ENCODE measurements at places on chromosomes 4 and X.

- DNase-seq, result no peak
Observed at GRCh38 chr4:140427919-140428471, 547 bp upstream of the CLGN start.

GRCh38 chrX:70171624-70172023 lies 5.7 kb upstream of the DGAT2L6 start:
- no peak for DNase-seq

GRCh38 chr4:73704314-73705055 lies 35.9 kb upstream of the CXCL8 start:
- no peak for DNase-seq

GRCh38 chr4:79650794-79651431 lies 242.9 kb upstream of the GK2 start:
- no peak for DNase-seq

DNA sequence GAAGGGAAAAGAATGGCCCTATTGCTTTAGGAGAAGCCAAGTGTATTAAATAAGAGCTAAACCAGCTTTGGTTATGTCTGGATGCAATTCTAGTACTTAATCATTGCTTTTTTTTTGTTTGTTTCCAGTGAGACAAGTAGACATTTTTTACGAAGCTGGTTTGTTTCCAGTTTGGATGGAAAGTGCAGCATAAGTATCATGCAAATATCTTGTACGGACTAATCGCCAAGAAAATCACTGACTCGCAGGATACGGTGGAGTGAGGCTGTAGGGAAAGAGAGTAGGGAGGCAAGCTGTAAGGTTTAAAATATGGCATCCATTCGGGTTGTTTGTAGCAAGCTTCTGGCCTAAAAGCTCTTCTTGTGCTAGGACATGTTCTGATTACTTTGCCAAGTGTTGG lies 64.8 kb downstream of the HPGD start:
- no peak for DNase-seq
